Central memory CD4-positive, alpha-beta T cell (primary cell): ENCODE measurements at places on chromosomes 4 and X.

DNA sequence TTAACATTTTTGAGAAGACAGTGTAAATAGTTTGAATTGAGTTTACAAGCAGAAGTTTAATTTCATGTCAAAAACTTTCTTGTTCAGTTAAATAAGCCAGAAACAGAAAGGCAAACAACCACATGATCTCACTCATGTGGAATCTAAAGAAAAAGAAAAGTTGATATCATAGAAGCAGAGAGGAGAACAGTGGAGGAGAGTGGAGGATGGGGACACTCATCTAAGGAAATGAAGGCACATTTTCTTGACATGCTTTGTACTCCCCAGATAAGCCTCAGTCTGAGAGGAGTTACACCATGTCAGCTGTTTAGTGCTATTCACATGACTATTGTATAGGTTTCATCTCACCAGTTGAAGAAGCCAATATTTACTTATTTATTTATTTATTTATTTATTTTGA, 13.5 kb downstream of the SNCA start:
- no peak for DNase-seq

DNA sequence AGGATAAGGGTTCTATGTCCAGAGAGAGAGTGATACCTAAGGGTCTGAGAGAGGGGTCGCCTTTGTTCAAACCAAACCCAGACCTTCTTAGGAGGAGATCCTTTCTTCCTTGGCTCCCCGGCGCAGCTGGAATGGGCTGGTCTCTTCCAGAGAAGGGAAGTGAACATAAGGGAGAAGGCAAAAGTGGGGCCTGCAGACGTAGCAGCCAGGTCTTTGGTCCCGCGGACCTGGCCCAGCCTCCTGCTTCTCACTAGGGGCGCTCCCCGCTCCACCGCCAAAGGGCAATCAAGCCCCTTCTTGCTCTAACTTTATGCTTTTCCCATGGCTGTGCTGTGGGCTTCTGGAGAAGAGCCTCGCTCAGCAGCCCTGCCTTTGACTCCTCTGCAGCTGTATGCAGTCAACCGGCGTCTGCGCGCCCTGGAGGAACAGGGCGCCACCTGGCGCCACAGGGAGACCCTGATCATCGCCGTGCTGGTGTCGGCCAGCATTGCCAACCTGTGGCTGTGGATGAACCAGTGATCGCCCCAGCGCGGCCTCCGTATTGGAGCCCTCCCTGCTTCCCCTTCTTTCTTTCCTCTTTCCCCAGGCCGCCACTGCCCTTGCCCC, 6.5 kb downstream of the FATE1 start:
- no peak for DNase-seq

- DNase-seq = no peak
These were observed 131.9 kb downstream of the REELD1 start for GRCh38 chr4:146346276-146346675.

DNA sequence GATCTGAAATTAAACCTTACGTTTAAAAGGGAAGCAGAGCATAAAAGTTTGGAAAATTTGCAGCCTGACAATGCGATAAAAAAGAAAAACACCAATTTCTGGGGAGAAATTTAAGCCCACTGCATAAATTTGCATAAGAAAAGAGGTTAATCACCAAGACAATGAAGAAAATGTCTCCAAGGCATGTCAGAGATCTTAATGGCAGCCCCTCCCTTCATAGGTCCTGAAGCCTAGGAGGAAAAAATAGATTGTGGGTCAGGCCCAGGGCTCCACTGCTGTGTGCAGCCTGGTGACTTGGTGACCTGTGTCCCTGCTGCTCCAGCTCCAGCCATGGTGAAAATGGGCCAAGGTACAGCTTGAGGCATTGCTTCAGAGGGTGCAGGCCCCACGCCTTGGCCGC, 264.0 kb upstream of the CT83 start:
- DNase-seq = no peak

DNA sequence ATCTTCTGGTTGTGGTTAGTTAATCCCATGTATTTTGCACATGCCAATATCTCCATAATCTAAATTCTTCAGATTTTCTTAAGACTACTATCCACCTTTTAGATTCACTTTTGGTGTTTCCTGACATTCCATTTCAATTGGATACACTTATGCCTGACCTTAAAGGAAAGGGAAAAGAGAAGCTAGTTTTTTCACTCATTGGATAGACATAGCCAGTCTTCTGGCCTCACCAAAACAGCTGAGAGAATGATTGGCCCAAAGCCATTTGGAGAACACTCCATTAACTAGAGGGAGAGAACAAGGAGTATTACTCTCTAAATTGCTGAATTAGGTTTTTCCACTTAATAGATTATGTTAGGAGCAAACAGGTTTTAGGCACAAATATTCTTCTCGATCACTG, 4.0 kb downstream of the PRPS1 start:
- no peak for DNase-seq

DNA sequence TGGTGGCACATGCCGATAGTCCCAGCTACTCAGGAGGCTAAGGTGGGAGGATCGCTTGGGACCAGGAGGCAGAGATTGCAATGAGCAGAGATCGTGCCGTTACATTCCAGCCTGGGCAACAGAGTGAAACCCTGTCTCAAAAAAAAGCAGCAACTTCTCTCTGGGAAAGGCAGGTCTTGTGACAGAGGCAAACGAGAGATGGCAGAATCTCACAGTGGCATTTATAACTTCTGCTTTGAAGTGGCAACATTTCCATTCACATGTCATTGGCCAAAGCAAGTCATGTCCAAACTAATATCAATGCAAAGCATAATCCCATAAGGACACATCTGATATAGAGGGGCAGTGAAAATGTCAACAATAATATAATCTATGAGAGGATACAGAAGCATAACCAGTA, 79.8 kb downstream of the PPEF2 start:
- DNase-seq = no peak

- peak; percentile 36 for DNase-seq
These were observed 21.4 kb upstream of the AFAP1 start for GRCh38 chr4:7960790-7961655.

DNA sequence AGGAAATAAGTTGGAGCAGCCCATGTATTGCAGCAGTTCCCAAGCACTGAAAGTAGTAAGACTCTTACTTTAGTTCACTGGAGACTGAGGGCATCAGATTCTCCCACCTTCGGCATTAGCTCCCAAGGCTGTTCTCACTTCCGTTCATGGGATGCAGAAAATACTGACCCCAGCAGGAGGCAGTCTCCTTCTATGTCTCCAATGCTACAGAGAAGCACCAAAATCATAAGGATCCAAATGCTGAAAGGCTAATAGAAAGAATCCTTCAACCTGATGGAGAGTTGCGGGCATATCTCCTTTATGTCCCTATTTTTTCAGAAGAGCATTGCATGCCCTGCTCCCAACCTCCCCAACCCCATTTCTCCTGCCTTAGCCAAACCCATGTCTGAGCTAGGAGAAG, 32.4 kb downstream of the ADH7 start:
- no peak for DNase-seq

GRCh38 chr4:107793996-107794395, 30.7 kb upstream of the SGMS2 start:
- no peak for DNase-seq

- DNase-seq = no peak
These were observed 284.1 kb upstream of the AMOT start for GRCh38 chrX:113124693-113125092.

- peak; percentile 10 for DNase-seq
These were observed 48.6 kb downstream of the MAGEA9 start for GRCh38 chrX:149830192-149830873.

DNA sequence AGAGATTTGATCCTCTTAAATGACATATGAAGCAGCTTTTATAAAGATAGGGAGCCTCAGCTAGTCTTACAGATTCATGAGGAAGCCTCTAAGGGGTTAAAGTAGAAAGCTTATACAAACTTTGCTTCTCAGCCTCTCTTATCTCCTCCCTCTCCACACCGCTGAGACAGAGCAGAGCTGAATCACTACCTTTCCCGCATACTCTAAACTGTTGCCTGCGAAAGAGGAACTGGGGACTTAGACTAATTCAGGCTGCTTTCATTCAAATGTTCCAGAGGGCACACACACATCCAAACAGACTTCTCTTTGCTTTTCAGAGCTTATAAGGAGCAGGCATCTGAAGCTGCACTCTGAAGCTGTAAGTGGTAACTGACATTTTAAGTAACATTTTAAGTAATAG, at the start of gene SERTM2:
TSS of gene SERTM2 (plus strand) at position 169 of the 400 bp plus-strand sequence. CDS start 7,213 bp downstream, outside the sequence.
- no peak for DNase-seq

DNA sequence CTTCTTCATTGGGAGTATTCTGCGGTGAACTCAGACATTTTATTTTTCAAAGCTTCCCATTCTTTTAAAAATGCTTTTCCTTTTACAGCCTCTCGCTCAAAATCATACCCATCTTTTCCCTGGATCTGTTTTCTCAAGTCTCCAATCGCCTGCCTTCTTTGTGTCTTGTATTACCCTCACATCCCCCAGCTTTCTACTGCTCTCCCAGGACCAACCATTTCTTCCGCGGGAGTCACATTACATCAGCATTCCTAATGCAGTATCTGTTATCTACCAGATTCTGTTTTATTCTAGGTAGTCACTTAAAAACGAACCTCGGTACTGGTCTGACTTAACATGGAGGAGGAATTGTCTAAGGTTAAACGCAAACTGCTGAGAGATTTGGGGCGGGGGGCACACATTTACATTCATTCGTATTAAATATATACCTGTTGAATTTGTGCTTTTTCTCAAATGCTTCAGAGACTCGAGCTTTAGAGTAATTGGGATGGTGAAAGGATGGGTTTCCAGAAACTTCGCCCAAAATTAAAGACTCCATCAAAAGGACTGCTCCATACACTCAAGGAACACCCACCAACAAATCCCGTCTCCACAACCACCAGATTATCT, 493 bp upstream of the UCHL1 start:
- DNase-seq = no peak

DNA sequence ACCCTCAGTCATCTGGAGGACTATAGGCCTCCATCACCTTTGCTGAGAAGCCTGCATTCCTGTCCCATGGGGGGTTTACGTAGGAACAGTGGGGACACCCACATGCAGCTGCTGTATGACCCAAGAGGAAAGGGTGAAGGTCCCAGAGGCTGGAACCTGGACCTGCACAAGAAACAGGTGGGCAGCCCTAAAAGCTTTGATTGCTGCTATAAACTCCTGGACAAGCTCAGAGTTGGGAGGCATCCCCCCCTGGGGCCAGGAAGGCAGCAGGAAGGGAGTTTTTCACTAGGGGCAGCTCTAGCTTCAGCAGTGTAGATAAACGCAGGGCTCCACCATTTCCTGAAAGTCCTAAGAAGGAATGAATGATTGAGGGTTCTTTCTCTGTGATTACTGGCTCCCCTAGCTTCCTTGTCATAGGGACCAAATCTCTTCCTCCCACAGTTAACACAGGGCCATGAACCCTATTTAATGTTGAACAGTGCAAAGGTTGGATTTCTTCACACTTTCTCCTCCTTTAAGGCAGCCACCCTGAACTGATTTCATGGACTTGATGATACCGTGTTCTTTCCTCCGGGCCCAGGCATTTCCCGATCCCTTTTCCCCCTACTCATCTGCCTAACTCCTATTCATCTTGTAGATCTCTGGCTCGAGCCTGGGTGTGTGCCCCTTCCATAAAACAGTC, 84.2 kb downstream of the CHRNA9 start:
- no peak for DNase-seq

DNA sequence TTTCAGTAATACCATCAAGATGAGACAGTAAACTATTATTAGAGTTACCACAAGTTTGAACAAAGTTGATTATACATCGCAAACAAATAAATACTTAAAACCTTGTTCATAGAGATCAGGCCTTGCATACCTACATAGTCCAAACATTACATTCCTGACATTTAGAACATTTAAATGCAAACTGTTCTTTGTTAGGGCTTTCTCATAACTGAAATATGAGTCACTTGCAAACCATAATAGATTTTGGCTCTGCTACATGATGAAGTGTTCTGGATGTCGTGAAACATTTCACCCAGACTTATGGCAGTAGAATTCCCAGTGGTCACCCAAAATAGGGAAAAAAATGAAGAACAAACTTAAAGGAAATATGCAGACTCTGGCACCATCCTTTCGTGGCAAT, 75.0 kb downstream of the FAT4 start:
- DNase-seq = no peak

GRCh38 chr4:1216869-1217294, 32.0 kb downstream of the CTBP1 start:
- DNase-seq = peak; percentile 66

- peak; percentile 59 for DNase-seq
These were observed 51.5 kb upstream of the TRIM2 start for GRCh38 chr4:153152501-153153338.

DNA sequence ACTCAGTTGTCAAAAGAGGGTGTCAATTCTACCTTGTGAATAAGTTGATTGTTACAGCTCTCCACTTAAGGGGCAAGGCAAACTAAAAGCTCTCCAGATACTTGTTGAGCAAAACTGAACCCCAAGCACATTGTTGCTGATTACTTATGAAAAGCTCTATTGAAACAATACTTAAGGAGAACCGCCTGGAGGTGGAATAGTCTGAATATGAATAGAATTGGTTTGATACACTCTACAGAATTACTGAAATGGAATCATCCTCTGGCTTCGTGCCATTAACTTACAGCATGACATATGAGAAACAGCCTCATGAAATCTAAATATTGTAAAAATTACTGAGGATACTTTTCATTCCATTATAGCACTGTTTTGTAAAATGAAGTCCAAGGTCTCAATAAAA, 127.0 kb upstream of the SH3RF1 start:
- no peak for DNase-seq

- DNase-seq = no peak
These were observed 117.0 kb upstream of the TEX13C start for GRCh38 chrX:125202591-125203248.

DNA sequence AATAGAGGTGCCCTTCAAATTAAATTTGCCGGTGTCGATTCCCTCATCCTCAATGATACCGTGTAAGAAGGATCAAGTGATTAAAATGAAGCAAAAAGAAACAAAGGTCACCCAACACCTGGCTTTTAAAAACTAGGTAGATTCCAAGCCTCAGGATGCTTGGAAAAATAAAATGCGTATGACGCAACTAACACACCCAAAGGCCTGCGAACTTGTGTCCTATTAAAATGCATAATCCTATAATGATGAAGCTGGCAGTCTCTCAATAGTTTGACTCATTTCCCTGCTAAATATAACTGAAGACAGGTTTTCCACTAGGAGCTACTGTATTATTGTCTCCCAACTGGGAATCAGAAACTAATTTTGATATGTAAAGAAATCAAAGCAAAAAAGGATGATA, 263.2 kb downstream of the DHX15 start:
- no peak for DNase-seq

DNA sequence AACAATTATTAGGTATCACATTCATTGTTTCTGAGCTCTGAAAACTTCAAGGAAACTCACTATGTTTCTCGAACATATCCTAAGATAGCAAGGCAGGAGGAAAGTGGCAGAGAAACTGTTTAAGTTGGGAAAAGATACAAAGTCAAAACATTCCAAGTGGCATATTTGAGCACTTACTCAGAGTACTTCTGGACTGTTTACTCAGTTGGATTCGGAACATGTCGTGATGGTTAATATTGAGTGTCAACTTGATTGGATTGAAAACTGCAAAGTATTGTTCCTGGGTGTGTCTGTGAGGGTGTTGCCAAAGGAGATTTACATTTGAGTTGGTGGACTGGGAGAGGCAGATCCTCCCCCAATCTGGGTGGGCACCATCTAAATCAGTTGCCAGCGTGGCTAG, 298.3 kb downstream of the IL1RAPL2 start:
- DNase-seq = no peak
